ENCODE measurements at places on chromosomes 7 and 10.

DNA sequence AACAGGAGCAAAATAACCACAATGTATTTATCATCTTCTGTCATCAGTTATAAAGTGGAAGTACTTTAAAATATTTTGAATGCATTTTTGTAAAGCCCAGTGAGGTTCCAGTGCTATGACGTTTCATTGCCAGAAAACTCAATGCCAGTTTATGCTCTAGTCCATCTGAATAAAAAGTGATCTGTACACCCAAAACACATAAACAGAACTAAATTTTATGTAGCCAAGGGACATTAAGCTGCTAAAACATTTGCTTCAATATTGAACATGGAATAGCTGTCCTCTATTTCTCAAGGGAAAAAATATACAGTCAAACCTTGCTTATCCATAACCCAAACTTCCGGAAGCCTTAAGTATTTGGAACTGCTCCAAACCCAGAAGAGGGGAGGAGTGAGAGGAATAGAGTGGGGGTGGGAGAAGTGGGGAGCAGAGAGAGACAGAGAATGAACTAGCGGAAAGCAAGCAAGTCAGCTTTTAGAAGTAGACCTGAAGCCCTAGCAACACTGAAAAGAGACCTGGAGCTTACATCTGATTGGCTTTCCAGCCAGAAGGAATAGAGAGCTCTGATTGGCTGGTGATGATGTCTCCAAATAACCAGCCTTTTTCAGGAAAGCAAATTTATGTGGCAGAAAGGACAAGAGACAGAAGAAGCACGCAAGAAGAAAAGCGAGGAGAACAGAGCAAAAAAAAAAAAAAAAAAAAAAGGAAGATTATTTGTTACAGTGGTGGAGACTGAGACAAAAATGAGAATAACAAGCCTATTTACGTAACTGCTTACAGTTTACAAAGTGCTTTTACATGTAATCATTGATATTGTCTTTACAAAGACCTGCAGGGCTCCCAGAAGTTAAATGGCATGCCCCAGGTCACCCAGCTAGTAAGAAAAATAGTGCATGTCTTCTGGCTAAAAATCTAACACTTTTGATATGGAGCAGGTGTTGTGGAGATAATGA is 196.0 kb downstream of the RNLS start:
- DNase-seq: no peak

DNA sequence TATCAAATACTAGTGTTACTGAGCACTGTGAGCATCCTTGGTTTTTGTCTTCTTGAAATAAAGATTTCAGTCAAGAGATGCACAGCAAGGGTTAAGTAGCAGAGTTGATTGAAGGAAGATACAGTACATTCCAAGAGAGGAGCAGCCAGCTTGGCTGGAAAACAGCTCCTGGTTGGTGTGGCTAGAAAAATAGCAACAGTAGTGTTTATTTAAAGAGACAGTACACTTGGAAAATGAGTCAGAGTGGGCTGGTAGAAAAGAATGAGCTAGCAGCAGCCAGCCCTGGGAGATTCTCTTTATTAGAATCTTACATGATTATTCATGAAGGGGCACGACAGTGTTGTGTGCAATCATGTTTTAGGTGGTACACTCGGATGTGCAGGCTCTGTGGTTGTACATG is 1016.4 kb upstream of the SORCS1 start:
- no peak for DNase-seq

DNA sequence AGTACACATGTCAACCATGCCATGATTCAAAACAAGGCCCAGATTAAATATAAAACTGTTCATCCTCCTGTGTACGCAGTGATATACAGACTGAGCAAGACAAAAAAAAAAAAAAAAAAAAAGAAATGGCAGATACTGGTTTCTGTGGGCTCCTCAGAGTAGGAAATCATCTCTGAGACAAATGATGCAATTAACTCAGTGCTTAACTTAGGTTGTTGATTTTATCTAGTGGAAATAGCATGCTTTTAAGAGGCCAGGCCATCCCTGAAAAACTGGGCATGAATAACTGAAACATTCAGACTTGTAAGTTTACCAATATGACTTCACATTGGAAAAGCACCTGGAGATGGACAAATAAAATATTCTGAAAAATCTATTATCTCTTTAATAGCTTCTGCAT is 69.0 kb downstream of the DKK1 start:
- no peak for DNase-seq

DNA sequence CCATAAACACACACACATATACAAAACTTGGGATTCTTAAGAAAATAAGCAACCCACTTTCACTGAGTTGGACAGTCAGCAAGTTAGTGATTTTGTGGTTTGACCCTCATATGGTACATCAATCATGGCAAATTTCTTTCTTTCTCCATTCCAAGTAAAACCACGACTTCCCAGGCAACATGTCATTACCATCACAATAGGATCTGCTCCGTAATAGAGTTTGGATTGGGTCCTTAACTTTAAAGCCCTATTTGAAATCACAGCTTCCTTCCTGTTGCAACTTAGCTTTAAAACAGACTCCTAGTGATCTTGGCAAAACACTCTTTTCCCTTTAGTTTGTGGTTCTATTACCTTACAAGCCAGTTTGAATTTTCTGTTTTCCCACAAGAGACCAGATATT is 483.6 kb downstream of the INHBA start:
- DNase-seq: no peak

DNA sequence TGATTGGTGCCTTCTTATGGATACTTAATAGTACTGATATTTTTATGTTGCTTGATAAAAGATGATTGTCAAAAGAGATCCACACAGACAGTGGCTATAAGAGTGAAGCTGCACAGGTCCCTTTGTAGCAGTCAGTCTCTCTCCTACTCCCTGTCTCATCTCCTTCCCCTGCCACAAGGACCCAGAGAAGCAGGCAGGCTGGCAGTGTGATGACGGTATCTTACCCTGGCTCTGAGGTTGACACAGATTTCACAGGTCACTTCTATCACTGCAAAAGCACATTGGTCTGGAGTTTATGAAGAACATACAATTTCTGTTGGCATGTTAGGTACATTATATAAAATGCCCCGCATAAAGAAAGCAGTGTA is 64.4 kb upstream of the AHR start:
- no peak for DNase-seq

GRCh38 chr10:33876584-33877400 is 542.3 kb upstream of the NRP1 start:
- DNase-seq: no peak

- no peak for DNase-seq
These were observed 10.8 kb downstream of the ATP6V0E2 start for GRCh38 chr7:149884541-149884940.

DNA sequence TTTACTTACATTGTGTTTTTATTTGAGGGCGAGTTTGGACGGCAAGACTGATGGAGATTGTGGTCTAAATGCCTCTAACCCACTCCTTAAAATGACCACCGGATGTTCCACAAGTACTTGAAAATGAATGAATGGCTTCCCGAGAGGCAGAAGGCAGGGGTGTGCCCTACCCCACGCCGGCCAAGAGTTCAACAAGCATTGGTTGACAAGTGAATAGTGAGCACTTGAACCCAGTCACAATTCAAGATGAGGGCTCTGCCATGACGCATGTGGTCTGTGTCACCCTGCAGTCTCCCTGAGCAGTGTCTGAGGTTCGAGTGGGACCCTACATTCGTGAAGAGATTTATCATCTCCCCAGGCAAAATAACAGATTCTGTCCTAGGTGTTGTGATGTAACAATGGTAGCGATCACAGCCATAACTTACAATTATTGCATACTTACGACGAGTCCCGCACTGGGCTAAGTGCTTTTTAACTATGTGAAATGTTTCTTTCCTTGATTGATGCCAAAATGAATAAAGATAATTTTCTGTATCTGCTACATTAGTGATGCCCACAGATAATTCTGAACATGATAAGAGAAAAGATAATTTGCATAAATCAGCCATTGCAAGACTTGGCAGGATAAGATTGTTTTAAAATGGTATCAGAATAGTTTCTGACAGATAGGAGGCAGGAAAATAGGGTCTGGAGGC is 305.4 kb downstream of the WDR37 start:
- no peak for DNase-seq

DNA sequence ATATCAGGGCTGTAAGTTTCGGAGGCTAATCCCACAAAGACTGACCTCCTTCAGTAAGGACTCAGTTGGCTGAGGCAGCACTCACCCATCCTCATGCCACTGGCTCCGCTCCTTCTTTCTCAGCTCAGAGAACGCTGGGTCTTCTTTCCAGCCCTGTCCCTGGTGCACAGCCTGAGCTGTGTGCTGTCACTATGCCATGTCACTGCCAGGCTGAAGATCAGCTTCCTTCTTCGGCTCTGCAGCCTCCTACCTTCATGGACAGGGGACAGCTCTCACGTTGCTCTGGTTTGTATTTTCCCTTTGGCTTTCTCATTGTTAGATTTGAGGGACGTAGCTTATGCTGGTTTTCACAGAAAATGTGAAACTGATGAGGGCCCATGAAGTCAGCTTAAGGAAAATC is 437.3 kb downstream of the GLRX3 start:
- DNase-seq: no peak

DNA sequence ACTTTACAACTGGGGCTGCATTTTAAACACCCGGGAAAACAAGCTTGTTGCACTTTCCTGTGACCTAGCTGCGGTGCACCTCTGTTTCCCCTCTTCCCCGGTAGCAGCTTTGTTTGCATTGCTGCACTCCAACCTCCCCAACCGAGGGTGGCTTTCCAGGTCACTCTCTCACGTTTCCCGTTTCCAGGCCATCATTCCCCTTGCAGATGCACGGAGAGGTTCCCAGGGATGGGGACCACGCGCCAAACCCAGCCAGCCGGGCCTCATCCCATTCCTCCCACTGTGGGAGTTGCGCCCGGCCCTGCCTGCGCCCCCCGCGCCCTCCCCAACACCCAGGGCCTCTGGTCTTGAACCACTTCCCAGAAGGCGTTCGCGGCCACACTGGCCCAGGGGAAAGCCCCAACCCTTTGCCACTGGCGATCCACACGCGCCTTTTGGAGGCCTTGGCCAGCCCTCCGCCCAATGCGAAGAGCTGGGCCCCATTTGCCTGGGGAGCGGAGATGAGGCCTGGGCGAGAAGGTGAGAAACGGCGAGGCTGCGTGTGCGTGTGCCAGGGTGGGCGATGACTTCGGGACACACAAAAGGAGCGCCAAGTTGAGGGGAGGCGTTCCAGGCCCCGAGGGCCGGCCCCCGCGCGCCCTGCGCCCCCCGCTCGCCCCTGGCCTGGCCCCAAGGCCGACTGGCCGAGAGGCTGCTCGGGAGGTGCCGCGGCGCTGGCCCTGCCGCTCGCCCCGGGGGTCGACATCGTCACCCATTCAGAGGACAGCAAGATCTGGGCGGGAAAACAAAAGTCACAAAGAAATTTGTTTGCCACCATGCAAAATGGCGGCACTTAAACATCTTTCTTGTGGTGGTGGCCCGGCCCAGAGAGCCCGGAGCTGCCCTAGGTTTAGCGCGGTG is 15.9 kb downstream of the SKIDA1 start:
- DNase-seq: no peak

GRCh38 chr10:95864906-95865813 is 42.6 kb upstream of the CC2D2B start:
- DNase-seq: peak; percentile 41

- DNase-seq: no peak
These were observed 137.0 kb downstream of the ADCY1 start for GRCh38 chr7:45711161-45711490.

- no peak for DNase-seq
These were observed 10.1 kb upstream of the INPP5A start for GRCh38 chr10:132527339-132528063.

DNA sequence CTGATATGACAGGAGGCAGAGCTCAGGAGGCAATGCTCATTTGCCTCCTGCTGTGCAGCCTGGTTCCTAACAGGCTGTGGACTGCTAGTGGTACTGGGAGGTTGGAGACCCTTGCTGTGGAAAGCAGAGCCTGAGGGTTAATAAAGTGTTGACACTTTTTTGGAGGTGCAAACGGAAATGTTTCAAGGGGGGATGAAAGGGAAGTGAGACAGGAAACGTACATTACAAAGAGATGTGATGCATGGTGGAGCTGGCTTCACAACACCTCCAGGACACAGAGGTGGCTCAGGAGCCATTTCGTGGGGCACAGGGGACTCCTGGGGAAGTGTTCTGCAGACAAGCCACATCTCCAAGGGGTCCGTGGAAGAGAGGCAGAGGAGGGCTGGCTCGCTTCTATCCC is 137.6 kb upstream of the SVIL start:
- DNase-seq: no peak

DNA sequence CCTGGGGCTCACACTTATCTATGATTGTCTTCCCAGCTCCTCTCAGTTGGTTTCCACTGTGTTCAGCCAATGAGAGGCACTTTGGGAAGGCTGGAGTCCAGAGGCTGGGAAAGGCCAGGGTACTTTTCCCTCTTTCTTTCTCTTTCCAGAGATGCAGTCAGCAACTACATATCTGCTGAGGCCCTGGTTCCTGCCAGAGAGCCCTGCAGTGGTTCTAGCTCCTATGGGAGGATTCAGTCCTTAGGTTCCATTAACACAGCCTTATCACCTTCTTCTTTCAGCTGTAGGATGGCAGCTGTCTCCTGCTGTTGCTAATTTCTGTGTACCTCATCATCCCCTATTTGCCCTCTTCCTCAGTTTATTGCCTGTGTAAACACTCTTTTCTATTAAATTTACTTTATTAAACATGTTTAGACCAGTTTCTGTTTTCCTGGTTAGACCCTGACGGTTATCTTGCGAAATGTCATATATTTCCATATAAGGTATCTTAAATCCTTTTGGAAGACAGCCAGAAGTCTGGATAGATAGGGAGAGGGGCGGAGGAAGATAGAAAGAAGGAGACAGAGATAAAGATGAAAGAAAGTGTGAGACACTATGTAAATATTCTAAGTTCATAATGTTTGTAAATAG is 100.3 kb downstream of the HGF start:
- DNase-seq: no peak

DNA sequence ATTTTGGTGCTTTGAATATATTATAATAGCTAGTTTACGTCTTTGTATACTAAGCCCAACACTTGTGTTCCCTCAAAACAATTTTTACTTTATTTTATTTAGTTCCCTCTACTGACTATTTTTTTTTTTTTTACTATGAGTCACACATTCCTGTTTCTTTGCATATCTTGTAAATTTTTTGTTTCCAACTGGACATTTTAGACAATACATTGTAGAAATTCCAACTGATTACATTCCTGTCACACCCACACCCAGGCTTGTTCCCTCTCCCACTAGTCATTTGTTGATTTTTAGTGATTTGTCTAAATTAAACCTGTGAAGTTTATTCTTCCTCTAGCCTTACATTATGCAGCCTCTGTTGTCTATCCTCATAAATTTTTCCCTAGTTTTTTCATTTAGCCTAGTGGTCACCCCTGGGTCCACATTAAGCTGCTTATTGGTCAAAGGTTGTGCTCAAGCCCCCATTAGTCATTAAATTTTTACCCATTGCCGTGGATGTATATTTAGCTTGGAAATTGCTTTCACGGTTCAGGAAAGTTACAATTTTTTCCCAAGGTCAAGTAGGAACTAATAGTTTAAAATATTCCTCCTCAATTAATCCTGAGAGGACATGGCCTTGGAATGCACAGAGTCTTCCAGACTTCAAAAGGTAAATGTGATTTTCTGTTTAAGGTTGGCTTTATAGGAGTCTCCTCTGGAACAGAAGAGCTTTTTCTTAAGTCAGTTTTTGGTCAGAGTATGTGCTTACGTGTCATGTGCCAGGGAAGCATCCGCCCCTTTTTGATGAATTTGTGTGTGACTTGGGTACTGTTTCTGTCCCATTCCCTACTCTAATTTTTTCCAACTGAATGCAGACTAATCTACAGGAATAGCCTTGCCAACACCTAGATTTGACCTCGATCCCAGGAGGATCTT is 207.6 kb upstream of the TMEM72 start:
- DNase-seq: no peak

GRCh38 chr10:29873941-29874484 is 185.4 kb downstream of the JCAD start:
- DNase-seq: no peak
